ENCODE measurements at places on chromosomes 2 and 18.

DNA sequence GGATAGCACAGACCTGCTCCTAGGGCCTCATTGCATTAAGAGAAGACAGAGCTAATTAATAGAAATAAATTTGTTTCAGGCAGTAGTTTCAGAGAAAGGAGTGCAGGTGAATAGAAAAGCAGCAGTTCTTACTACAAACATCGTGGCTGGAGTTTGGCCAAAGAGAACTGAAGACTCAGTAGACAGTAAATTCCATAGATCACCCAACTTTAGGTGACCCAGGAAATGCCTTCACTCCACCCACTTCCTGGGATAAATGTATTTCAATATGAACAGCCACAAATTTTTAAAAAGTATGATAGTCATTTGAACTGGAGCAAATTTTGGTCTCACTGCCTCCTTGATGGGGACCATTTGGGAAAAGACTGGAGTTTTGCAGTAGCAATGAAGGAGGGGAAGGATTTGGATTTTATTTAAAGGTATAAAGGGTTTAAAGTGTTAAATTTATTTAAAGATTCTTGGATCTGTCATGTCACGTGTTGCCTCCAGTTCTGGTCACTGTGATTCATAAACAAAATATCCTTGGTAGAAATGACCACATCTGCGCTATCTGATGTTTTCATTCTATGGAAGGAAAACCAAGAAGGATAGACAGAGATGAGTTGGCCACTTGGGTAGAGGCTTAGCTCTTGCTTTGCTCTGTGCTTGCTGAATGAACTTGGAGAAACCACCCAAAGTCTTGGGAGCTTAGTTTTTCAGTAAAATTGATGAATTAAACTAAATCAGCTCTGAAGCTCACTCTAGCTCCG lies 390.2 kb downstream of the THSD7B start:
- no peak for DNase-seq

DNA sequence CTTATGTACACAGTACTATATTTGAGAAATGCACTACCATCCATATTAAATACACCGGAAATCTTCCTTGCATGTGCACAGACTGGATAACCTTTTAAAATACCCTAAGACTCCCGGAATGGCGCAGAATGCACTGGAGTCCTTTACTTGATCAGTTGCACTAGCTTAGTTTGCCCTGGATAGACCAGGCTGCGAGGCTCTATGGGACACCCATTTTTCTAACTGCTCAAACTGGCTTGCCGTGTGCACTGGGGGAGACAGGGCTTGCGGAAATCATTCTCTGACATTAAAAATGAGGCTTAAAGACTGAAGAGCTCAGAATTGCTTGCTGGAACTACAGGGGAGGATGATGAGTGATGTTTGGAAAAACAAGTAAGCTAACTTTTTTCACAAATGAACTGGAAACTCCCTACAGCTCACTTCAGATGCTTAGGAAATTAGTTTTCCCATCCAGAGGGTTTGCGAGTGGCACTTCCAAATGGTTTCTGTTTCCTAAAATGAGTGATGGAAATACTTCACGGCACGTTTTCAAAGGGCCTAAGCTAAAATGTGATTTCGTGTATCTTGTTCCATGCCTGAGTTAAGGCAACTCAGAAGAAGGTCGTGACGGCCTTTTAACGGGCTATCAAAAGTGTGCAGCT lies 2.7 kb downstream of the NCK2 start:
- DNase-seq: no peak

- DNase-seq: no peak
Measured at GRCh38 chr18:5997361-5997760, 102.0 kb upstream of the TMEM200C start.

GRCh38 chr2:102951249-102951648 lies 189.4 kb downstream of the TMEM182 start:
- no peak for DNase-seq

GRCh38 chr2:144402251-144402650 lies 117.7 kb downstream of the ZEB2 start:
- no peak for DNase-seq

- no peak for DNase-seq
Measured at GRCh38 chr2:236776206-236776605, 206.6 kb downstream of the ACKR3 start.

GRCh38 chr18:52394602-52395001 lies 54.6 kb downstream of the DCC start:
- peak; percentile 2 for DNase-seq

DNA sequence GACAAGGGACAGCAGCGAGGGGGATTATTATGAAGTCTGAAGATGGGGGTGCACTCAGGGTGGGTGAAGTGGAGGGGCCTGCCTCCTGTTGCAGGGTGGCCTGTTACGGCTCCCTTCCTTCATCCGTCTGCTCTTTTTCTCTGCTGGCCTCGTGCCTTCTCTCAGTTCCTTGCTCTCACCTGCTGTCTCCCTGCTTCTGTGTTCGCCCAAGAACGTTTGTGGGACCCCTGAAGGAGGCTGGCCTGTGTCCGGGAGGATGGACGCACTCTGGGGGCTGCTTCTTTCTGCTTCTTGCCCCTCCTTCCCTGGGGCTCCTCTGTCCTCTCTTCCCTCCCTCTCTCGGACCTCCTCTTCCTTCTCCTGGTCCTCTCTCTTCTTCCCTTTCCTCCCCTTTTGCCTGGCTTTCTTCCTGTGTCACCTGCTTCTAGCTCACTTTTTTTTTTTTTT lies 13.8 kb downstream of the MROH2A start:
- DNase-seq: no peak

DNA sequence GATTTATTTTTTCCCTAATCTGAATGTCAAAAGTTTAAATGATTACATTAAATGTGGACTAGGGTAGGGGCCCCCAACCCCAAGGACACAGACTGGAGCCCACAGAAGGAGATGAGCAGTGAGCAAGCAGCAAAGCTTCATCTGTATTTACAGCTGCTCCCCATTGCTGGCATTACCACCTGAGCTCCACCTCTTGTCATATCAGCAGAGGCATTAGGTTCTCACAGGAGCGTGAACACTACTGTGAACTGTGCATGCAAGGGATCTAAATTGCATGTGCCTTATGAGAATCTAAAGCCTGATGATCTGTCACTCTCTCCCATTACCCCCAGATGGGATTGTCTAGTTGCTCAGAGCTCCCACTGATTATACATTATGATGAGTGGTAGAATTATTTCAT lies 3.8 kb downstream of the MOB1A start:
- no peak for DNase-seq

DNA sequence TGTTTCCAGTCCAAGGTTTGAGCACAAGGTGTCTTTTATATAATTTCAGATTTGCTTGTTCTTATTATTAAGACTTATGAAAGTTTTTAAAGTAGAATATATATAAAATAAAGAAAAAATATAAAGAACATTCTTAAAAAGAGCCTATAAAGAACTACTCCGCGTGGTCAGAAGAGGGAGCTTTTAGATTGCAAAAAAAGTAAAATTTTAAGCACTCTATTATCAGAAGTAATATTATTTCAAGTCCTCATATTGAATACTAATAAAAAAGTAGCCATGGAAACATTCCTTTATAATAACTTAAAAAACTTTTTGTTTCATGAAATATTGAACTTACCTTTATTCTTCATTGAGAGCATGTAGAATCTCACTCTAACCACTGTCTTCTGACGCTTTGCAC lies 51.4 kb downstream of the LINC00305 start:
- DNase-seq: no peak

DNA sequence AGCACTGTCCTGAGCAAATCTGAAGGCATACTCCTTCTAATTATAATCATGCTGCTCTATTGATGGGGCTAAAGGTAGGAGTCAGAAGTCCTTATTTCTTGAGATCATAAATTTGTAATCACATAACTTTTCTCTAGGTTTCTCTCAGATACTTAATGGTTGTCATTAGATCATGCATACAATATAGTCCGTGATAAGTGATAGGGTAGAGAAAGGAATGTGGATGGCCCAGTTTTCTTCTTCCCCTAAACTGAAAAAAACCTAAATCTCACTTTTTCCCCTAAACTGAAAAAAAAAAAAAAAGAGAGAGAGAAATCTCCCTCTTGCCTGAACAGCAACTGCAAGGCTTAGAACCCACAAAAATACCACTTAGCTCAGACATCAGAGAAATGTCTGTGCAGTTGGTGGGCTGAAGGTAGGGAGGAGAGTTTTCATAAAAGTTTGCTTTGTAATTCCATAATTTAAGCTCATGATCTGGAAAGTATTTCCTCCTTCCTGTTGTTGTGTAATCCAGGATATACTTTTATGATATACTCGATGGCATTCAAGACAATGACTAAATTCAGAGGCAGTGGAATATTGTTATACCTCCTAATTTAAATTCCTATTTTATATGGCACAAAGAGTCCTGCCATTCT lies 79.3 kb upstream of the ITPRID2 start:
- no peak for DNase-seq

- no peak for DNase-seq
Measured at GRCh38 chr2:72050734-72051133, 96.9 kb downstream of the CYP26B1 start.

DNA sequence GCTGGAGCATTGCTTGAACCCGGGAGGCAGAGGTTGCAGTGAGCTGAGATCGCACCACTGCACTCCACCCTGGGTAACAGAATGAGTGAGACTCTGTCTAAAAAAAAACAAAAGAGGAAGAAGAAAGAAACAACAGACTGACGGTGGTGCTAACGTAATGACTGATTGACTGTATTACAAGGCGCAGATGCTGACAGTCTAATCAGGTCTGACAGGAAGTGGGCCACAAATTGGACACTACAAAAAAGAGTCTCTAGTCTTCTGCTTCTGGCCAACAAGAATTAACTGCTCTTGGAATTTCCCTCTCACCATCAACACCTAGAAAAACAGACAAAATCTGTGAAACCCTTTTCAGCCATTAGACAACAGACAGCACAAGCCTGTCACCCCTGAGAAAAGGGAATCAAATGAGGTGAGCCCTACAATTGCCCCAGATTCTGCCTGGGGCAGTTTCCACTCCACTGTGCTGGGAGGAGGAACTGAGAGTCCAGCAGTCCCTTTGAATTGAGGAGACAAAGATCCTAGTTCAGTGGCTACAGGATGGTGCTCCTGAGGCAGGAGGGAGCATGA lies 43.3 kb downstream of the SNED1 start:
- no peak for DNase-seq

- DNase-seq: peak; percentile 55
Measured at GRCh38 chr18:50559752-50560680, at the start of gene MAPK4. MAPK4 (plus strand) TSS chr18:50560087; CDS start chr18:50663959, 103,872 bp downstream.

- DNase-seq: no peak
Measured at GRCh38 chr2:190978389-190979053, 35.5 kb downstream of the STAT1 start.

- DNase-seq: no peak
Measured at GRCh38 chr2:76281156-76281841, 570.6 kb upstream of the GCFC2 start.

DNA sequence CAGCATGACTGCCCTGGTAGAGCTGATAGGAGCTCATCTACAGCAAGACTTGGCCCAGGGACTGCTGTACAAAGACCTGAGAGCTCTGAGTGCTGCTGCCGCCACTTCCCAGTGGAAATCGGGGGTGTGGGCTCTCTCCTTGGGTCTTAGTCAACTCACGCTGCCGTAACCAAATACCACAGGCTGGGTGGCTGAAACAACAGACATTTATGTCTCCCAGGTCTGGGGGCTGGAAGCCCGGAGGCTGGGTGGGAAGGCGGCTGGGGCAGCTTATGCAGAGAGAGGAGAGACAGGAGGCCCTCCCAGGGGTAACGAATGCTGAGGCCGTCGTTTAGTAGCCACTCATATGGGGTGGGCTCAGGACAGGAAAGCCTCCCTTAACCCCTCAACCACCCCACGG lies 15.4 kb upstream of the MAL start:
- no peak for DNase-seq

DNA sequence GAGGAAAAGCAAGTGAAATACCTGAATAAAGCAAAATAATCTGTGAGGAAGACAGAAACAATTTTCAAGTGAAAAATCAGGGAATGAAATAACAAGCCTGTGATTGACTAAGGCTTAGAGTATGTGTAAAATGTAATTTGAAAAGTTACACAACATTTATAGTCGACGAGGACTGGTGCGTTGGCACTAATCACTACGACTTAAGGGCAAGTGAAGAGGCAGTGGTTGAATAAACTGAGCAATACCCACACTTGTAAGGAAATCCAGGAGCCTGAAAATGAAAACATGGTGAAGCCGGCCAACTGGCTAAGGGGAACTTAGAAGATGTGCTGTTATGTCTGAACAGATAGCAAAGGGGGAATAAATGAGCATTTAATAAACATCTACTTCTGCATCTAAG lies 13.4 kb downstream of the DOK1 start:
- DNase-seq: no peak

DNA sequence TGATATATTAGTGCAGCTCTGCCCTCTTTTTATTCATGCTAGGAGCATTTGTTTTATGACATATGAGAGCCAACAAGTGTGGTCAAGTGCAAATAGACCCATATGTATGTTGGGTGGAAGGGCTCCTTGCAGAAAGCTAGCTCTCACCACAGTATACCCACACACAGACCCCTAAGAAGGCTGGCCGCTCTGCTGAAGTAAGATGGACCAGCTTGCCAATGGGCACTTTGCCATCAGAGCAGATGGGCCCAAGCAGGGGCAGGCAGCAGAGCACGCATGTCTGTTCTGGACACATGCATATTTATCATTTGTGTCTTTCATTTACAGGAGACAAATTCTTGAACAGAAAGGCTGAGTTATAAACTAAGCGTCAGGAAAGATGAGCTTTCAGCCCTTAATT lies 187.5 kb upstream of the DTNA start:
- DNase-seq: no peak

GRCh38 chr2:181185948-181186347 lies 205.5 kb downstream of the UBE2E3 start:
- DNase-seq: no peak

- DNase-seq: no peak
Measured at GRCh38 chr18:41789001-41789400, 166.0 kb upstream of the PIK3C3 start.

DNA sequence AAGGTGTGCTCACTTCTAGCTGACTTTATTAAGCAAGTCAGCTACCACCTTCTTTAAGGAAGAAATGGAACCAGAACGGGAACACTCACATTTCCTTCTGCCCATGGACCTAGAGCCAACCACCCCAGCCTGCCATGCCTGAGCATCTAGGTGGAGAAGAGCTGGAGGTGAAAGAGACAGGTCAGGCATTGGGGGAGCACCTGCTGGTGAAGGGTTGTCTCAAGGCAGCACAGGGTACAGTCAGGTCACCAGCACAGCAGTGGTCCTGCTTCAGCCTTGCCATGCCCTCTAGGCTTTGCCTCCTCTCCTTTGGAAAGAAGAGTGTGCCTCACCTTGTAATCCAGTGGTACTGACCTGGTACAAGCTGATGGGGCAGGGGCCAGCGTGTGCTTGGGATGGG lies 107.9 kb downstream of the KCNF1 start:
- DNase-seq: no peak

Measured in mucosa of descending colon (tissue), 3 donors.